ENCODE measurements at places on chromosomes 4 and X. TPM values are rescaled to one million over a fixed set of nuclear protein-coding genes. Genes with fewer than 3 reads are reported as not detected.

The YY2 gene
- polyA plus RNA-seq = 0.67 TPM

The XAGE2 gene
- polyA plus RNA-seq = not detected

The MAP9 gene
- polyA plus RNA-seq = 5.5 TPM

The TMEM150C gene
- polyA plus RNA-seq = not detected

The SPRY1 gene
- polyA plus RNA-seq = 11.2 TPM
